ENCODE measurements at places on chromosomes 4 and X.

- no peak for DNase-seq
Measured at GRCh38 chr4:81898862-81899504, 427.3 kb upstream of the RASGEF1B start.

- no peak for DNase-seq
Measured at GRCh38 chrX:57607295-57608187, 15.7 kb downstream of the ZXDB start.

DNA sequence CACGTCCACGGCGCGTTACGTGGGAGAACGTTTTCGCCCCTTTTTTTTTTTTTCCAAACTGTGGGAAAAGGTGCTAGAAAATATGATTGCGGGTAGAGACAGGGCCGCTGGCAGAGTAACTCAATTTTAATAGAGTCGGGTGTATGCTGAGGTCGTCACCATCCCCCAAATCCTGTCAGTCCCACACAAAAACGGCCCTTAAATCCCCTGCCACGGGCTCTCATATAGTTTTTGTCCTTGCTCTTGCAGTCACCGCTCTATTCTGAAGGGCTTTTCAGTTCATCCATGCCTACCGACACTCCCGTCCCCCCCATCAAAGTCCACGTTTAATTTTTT, 796 bp upstream of the MED14 start:
- peak; percentile 71 for DNase-seq

DNA sequence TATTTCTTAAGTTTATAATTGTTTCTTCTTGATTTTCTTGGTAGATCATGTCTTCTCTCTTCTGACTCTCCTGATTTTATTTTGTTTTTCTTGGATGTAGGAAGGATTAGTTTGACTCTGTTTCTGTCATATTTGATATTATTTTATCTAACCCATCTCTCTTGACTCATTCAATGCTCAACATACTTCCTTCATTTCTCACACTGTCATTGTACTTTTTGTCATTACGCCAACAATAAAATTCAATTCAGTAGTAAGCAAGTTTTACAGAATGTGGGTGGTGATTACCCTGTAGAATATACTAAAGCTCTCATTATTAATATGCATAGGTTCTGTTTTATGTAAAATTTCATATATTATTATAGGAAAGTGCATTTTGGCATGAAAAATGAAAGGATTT, 1303.0 kb upstream of the AGA start:
- DNase-seq, result no peak

- DNase-seq, result no peak
Measured at GRCh38 chr4:186472948-186473347, 82.4 kb downstream of the MTNR1A start.

DNA sequence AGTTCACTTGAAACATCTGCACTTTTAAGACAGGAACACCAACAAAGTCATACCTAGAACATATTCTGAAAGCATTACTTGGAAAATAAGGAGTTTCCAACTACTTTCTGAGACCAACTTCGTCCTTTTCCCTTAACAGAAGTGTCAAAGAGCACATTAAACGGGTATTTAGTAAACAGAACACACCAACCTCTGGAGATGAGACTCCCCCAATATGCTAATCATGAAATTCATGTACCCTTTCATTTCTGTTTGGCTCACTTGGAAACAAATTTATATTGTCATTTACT, 69.2 kb downstream of the NOCT start:
- DNase-seq, result no peak

- DNase-seq, result peak; percentile 87
Measured at GRCh38 chr4:102219129-102219528, 126.2 kb downstream of the SLC39A8 start.

DNA sequence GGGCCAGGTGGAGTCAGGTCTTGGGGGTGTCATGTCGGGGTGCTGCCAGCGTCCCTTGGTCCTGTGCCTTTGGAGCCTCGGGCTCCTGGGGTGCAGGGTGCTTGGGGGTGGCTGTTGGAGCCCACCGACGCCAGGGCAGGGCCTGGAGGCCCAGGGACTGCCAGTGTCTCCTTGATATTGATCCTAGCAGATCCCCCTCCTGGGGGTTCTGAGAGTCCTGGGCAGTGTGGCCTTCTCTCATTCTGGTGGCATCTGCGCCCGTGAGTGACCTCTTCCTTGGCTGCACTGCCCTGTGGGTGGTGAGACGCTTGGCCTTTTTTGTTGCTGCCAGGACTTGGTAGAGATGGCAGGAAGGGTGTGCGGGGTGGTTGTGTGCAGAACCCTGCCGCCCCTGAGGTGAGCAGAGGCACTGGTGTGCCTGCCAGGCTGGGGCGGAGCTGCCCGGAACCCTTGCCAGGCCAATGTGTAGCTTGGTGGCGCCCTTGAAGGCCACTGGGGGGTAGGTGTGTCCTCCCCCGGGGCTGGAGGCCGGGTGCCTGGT, 7.0 kb downstream of the NAT8L start:
- DNase-seq, result no peak

DNA sequence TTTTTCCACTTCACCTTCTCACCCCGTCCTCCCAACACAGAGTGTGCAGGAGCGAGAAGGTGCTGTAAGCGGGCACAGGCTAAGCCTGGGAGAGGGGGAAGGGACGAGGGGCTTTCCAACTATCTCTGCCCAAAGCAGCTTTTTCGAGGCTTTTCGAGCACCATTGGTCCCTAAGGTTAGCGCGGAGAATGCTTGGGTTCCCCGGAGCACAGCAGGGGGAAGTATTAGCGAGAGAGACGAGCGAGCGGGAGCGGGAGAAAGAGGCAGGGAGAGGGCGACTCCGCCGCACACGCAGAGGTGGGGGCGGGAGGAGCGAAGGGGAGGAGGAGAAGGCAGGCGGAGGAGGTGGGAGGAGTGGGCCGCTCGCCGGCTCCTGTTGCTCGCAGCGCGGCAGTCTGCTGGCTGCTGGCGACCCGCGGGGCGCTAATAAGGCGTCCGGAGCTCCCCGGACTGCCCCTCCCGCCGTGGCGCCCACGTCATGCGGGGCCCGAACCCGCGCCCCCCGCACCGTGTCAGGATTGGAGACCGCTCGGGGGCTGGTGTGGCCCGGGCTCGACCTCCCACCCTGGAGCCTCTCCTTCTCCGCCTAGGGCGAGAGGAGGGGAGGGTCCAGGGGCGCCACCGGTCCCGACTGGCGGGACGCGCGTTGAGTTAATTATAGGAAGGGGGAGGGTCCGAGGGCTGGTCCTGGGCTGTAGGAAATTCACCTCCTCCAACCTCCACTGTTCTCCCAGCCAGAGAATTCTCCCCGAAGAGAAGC, at the start of gene ADAMTS3:
ADAMTS3 (minus strand) TSS at position 263 of the 760 bp plus-strand sequence. CDS start 459 bp downstream, outside the sequence.
- peak; percentile 70 for DNase-seq
